ENCODE measurements at places on chromosomes 2 and 18.

DNA sequence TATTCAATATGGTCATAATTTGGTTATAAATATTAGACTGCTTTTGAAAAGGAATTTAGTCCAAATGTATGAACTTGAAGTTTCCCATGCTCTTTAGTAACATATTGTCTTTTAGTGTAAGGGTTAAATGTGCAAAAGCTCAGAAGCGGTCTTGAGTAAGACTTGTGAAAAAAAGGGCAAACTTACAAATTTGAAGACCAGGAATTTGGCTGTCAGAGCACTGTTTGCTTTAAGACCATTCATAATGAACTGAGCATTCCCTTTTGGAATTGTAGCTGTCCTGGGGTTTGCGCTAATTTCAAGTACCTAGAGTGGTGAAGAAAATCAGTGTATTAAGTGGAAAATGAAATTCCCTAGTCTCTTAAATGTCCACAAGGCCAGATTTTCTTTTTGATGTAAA is 6.9 kb upstream of the ZEB2 start:
- no peak for DNase-seq

- DNase-seq, result no peak
Observed at GRCh38 chr2:98607741-98608115, 584 bp downstream of the COA5 start.

DNA sequence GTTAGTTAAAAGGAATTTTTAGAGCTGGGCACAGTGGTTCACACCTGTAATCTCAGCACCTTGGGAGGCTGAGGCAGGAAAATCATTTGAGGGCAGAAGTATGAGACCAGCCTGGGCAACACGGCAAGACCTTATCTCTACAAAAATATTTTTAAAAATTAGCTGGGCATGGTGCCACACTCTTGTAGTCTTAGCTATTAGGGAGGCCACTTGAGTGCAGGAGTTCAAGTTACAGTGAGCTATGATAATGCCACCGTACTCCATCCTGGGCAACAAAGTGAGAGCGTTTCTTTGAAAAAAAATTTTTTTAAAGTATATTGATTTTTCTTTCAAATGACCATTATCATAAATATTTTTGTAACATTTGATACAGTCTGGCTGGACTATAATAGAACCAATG is 93.6 kb upstream of the FAM117B start:
- DNase-seq, result no peak

- DNase-seq, result no peak
Observed at GRCh38 chr2:127575185-127575765, 39.8 kb downstream of the MYO7B start.

DNA sequence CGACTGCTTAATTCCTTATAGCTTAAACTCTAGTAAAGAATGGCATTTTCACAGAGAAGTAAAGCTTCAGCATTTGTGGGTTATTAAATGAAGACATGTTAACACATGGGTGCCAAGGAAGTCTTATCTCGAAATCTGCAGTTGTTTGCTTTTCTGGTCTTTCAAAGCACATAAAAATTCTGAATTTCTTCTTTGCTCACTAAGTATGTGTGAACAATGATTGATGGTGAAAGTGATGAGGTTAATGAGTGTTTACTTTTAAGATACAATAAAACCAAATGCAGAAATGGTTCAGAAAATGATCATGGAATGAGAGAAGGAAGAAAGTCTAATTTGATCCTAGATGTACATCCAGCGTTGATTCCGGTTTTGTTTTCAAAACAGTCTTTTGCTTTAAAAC is 234.6 kb upstream of the RAB12 start:
- DNase-seq, result no peak

DNA sequence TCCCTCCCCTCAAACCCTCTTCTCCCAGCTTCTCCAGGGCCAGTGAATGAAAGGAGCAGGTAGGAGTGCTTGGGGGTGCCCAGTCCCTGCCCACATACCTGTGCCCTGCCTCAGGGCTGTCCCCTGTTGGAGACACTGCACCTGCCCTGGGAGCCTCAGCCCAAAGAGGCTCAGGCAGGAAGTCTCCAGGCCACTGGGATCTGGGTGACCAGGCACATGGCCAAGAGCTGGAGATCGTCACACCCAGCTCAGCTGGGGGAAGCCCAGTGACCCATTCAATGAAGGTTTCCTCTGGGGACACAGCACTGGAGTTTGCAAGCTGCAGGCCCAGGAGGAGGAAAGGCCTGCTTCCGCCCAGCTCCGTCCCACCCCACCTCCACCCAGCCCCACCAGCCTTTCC is 156.4 kb downstream of the ZFP36L2 start:
- no peak for DNase-seq

DNA sequence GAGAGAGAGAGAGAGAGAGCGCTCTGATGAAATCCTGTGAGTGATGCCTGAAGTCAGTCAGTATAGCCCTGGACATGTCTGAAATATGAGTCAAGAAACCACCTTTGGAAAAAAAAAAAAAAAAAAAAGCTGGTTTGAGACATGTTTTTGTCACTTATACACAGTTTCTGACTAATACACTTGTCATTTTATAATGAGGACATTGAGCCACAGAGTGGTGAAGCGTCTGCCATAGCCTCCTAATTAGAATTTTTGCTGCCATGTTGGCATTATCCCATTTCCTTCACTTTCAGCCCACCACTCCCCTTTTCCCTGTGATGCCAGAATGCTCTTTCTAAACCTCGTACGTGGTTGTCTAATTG is 15.7 kb upstream of the MYO3B start:
- DNase-seq, result no peak

DNA sequence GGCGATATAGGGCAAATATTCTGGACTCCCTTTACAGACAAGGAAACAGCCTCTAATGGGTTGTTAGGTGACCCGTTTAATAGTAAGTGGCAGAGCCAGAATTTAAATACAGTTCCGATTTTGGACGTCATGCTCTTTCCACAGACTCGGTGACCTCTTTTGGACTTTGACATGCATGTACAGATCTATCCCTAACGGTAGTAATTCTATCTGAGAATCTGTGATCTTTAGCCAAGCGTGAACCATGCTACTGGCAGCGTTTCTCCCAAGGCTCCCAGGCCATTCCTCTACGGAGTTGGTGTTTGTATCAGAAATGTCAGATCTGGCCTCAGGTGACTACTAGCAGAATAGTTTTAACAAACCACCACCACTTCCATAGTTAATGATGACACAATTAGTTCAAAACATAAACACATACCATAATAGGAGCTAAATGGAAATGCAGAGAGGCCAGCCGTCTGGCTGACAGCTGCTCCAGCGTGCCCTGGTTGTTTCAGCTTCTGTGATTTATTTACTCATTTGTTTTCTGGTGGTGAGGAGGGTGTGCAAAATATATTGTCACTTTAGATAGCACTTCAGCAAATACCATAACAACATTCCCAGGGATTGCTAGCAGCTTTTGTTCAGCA is 304.6 kb upstream of the LYPD1 start:
- no peak for DNase-seq

Data from NCI-H1930 (cell line).